HFFc6 (cell line): ENCODE measurements at places on chromosomes 3 and 15. TPM values are rescaled to one million over a fixed set of nuclear protein-coding genes. Genes with fewer than 3 reads are reported as not detected.

DNA sequence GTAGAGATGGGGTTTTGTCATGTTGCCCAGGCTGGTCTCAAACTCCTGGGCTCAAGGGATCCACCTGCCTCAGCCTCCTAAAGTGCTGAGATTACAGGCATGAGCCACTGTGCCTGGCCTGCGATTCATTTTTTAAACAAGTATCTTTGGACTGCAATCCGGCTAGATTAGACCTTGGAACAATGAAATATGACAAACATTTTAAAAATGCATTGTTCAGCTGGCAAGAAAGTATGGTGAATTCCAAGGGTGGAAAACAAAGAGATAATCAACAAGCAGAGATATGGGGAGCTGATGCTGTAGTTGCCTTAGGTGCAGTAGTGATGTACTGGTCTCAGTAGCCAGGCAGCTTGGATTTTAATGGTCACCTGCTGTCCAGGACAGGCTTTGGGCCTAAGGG lies 95.8 kb upstream of the GOLGA8J start:
- DNase-seq: no peak

DNA sequence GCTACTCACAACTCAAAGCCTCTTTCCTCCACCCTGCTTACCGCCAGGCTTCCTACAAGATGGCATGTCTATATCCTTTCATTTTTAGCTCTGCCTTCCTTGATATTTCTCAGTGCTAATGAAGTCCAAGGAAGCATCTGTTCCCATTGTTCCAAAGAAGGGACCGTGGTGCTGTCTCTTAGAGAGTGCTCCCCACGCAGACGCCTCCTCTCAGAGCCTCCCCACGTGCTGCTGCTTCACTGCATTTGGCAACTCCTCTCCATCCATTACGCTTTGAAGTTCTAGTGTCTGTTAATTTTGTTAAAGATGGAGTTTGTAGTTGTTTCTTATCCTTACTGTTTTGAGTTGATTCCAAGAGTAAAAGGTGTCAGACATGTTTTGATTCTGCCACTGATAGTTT lies 26.2 kb downstream of the GNB4 start:
- no peak for DNase-seq

DNA sequence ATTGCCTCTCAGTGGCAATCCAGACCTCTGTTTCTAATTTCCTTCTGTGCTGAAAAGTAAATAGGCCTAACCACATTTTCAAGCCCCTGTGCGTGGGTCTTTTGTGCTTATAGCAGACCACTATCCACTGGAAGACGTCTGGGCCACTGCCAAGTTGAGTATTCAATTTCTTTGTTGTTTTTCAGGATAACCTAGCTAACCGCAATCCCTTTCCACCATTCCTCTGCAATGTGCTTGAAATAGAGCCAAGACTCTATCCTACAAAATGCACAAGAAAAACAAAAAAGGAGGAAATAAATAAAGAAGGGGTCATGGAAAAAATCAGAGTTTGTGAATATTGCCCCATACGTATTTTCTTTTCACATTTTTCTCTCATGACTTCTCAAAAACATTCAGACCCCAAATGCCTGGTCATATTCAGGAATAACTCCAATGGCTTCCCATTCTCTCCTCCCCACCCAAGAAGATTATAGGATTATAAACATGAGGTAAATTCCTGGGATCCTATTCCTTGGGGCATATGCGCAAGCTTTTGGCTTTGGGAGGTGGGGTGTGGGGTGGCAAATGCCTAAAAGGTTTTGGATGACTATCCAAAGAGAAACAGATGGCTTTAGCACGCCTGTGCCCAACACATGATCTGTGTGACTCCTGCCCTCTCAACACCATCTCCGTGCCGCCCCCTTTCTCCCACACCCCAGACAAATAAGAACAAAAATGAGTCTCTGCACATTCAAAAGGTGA lies 217.9 kb upstream of the THBS1 start:
- peak; percentile 96 for DNase-seq

ISL2 gene
- total RNA-seq: 4.8 to 5.6 TPM (median 5.3 TPM) in 3 replicates

GRCh38 chr3:55897573-55898224 lies 410.6 kb upstream of the WNT5A start:
- DNase-seq: no peak
